ENCODE measurements at places on chromosomes 12 and 14. TPM values are rescaled to one million over a fixed set of nuclear protein-coding genes. Genes with fewer than 3 reads are reported as not detected.

Gene ANKRD33
- not detected for total RNA-seq

Gene CBLN3
- 6.4 TPM for total RNA-seq

DNA sequence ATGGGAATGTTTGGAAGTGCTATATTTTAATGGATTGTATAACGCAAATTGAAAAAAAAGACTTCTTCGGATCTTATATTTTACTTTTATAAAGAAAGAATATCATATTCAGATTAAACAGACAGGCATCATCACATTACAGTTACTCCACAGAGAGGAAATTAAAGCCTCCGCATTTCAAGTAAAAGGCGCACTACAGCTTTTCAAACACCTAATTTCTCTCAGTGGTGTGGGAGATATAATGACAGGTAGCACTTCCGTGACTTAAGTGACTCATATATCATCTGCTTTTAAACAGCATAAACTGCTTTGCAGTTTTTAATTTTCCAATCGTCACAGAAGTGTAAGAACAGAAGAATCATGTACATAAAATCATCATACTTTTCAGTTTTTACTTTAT lies 751.4 kb downstream of the FSCB start:
- DNase-seq, result no peak
- no peak overlapping the region for H3K27ac ChIP-seq
- H3K27me3 ChIP-seq, result no peaks in the 10 kb centered on the region
- H3K36me3 ChIP-seq, result no peaks in the 10 kb centered on the region

DNA sequence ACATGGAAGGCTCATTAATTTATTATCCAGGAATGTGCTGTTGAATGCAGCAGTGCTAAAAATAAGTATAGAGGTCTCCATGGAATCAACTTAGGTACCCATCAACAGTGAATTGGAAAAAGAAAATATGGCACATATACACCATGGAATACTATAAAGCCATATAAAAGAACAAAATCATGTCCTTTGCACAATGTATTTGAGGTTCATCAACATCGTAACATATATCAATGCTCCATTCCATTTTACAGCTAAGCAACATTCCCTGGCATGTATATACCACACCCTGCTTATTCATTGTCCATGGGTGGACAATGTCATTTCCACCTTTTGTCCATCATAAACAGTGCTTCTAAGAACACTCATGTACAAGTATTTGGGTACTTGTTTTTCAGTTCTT lies 147.8 kb upstream of the RASSF8 start:
- H3K27ac ChIP-seq, result no peak overlapping the region
- H3K27me3 ChIP-seq, result no peaks in the 10 kb centered on the region
- H3K4me1 ChIP-seq, result no peaks in the 10 kb centered on the region

- peak overlapping the region; percentile 49 for H3K27ac ChIP-seq
- no peaks in the 10 kb centered on the region for H3K36me3 ChIP-seq
- no peaks in the 10 kb centered on the region for H3K4me1 ChIP-seq
- no peak for DNase-seq
Measured at GRCh38 chr14:38481952-38482678, 226.2 kb upstream of the CLEC14A start.

- H3K36me3 ChIP-seq, result no peaks in the 10 kb centered on the region
- no peaks in the 10 kb centered on the region for H3K27me3 ChIP-seq
- DNase-seq, result no peak
Measured at GRCh38 chr12:85733221-85733840, 102.9 kb downstream of the RASSF9 start.
